ENCODE measurements at places on chromosomes 7 and 10.
A peak's percentile ranks its signal among the peaks of the same experiment; 100 is the strongest.

DNA sequence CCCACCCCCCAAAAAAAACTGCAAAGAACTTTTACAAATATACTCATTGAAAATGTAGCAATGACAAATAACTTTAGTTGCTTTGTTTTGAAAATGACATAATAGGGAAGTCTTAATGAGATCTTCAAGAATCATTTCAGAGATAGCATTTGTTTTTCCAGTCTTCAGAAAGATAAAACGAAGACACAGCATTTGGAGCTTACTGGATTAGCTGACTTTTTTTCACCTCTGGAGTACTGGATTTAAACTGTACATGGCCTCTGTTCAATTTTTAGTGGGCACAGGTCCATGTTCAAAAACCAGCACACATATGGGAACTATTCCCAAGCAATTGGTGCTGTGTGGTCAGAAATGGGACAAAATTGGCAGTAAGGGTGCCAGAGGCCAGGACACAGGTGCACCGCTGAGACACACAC lies 3.9 kb downstream of the RAB11FIP2 start:
- DNase-seq: no peak

DNA sequence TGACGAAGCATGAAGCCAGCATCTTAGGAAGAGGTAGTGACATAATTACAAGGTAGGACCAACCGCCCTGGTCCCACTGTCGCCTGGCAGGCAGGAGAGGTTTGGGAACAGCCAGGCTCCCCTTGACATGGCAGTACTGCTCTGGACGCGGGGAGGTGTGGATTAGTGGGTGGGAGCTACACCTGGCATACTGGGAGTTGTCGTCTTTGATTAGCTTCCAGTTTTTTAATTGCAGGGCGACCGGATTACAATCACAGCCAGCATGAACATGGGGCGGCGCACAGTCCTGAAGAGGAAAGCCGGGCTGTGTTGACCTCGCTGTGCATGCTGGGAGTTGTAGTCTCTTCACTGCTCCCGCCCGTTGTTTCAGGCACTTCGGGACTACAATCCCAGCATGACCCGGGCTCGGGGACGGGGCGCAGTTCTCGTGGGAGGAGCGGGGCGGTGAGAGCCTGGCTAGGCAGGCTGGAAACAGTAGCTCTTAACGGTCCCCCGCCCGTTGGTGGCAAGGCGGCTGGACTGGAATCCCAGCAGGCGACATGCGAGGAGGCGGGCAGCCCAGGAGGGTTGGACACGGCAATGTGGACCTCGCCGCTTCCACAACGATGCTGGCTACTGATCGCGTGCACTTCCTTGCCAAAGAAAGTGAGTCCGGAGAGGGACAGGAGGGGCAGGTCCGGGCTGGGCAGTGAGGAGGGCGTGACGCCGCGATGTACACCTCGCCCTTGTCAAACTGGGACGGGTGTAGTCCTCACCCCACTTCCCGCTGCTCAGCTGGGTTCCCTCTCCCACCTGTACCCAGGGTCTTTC lies 98.0 kb upstream of the ZNF722 start:
- no peak for DNase-seq

- peak; percentile 3 for DNase-seq
Observed at GRCh38 chr10:102268375-102268888, 23.1 kb downstream of the GBF1 start.

DNA sequence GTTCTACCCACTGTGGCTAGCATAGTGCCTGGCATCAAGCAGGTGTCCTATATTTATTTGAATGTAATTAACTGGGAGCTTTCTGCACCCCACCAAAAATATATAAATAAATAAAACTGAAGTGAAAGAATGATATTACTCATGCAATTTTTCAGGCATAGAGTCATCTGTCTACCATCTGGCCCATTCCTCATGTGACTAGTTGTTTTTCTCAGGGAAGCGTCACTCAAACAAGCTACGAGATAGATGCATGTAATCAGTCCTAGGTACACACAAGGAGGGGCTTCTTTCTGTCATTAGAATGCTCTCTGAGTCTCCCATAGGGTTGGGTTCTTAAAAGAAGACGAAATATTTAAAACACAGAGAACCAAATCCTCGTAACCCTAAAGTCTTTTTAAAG lies 255.5 kb upstream of the KMT2E start:
- DNase-seq: no peak

- DNase-seq: no peak
Observed at GRCh38 chr10:77581738-77582137, 55.9 kb downstream of the KCNMA1 start.

GRCh38 chr7:134197345-134197744 lies 70.2 kb downstream of the LRGUK start:
- peak; percentile 1 for DNase-seq

- DNase-seq: peak; percentile 76
Observed at GRCh38 chr10:99975106-99975829, 34.5 kb downstream of the DNMBP start.

DNA sequence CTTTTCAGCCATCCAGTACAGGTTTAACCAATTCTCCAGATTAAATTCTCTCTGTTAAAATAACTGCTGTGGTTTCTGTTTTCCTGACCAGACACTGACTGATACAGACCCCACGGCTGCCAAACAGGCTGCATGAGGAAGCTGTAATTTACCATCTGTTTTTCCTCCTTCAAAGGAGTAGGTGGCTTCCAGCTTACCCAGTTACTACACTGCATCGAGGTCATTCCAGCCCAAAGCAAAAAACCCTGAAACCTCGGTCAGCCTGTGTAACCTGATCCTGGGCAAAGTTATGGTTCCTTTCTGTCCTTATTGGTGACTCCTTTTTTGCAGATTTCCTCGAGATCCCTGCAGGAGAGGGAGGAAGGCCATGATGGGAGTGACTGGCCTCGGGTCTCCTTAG lies 27.9 kb upstream of the LOXL4 start:
- peak; percentile 20 for DNase-seq

DNA sequence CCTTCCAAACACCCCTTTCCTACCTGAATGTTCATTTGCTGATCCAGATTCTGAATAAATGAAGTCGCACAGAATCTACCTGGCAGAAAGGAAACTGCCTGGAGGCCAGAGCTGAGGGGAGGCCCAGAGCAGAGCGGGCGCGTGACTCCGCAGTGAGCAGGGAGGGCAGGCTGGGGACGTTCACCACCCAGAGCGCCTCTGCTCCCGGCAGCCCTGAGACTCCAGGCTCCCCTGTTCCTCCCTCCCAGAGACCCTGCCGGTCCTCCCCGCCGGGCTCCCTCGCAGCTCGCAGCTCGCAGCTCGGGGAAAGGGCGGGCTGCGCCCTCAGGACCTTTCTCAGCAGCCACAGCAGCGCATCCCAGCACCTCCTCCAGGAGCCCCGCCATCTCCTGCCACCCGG lies 176.7 kb upstream of the ZNF32 start:
- DNase-seq: no peak

- no peak for DNase-seq
Observed at GRCh38 chr10:58661336-58661735, 148.7 kb downstream of the BICC1 start.

All from MV-4-11 (cell line).